ENCODE measurements at places on chromosomes 2 and 18. TPM values are rescaled to one million over a fixed set of nuclear protein-coding genes. Genes with fewer than 3 reads are reported as not detected.

Gene AGXT
- not detected for total RNA-seq

Gene NCKAP5
- total RNA-seq = 1.4 TPM

Gene NEU4
- not detected for total RNA-seq

Gene UCN
- total RNA-seq = 0.44 TPM

Gene OTOS
- total RNA-seq = not detected

All from bladder microvascular endothelial cell (primary cell).